ENCODE measurements at places on chromosomes 7 and 10.

DNA sequence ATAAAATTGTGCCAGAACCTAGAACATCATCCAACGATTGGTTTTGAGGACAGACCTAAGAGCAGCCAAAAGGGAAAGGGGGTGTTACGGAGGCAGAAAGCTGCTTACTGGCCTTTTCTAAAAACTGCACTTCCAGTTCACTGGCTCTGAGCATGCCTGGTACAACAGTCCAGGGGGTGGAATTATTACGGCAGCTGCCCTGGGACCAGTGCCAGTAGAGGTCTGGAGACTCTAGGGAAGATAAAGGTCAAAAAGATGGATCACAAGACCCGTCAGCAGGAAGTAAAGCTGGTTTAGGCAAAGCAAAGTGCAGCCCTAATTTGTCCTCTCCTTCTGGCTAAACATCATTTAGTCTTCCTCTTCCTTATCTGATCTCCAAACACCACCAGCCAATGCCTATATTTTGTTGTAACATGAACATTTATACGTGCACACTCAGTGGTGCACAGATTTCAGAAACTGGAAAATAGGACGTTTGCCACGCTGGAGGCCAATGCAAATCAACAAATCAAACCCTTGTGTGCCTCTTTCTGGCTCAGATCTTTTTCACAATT, 216.4 kb upstream of the DPP6 start:
- DNase-seq, result no peak

GRCh38 chr10:132547421-132547861, 9.9 kb downstream of the INPP5A start:
- no peak for DNase-seq

DNA sequence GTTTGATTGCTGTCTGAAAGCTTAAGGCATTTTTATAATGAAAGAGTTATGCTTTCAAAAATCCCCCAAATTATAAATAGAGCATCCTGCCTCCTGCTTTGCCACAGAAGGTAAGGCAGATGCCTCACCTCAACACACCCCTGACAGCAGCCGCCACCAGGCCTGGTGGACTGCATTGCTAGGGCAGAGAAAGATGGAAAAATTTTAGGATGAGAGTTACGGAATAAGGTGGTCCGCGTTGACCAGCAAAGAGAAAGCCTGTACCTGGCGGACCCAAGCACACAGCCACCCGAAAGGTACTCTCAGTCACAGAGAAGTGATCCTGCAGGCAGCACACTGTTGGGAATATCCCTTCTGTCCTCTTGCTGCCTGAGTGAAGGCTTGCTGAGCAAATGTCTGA, 360.4 kb upstream of the SHH start:
- no peak for DNase-seq

GRCh38 chr10:128982616-128982915, 484.5 kb upstream of the MGMT start:
- DNase-seq, result no peak

- DNase-seq, result no peak
Observed at GRCh38 chr10:111724121-111724520, 459.4 kb downstream of the GPAM start.

GRCh38 chr10:69842020-69842419, 40.3 kb downstream of the COL13A1 start:
- DNase-seq, result no peak

- no peak for DNase-seq
Observed at GRCh38 chr10:126904818-126905701, at the start of gene DOCK1. Gene DOCK1 (plus strand): TSS chr10:126905428. CDS start chr10:126905518, 90 bp downstream.

DNA sequence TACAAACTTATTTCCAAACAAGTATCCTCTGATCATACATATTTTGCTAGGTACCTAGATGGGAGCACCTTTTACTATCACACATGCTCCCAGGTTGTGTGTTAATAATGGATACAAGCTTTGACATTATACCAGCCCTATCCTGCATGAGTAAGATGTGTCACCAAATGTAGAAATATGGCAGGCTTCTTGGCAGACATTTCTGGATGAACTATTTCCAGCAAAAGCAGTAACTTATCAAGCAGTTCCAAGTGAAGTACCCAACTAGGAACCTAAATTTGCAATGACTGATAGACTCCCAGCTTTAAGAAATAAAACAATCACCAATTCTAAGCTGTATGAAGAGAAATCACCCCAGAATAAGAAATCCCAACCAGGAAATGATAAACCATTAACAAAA, 103.7 kb upstream of the TMEM72 start:
- DNase-seq, result no peak

All from right atrium auricular region (tissue), 2 donors.